ENCODE measurements at places on chromosomes 12 and 14.
A peak's percentile ranks its signal among the peaks of the same experiment; 100 is the strongest.

DNA sequence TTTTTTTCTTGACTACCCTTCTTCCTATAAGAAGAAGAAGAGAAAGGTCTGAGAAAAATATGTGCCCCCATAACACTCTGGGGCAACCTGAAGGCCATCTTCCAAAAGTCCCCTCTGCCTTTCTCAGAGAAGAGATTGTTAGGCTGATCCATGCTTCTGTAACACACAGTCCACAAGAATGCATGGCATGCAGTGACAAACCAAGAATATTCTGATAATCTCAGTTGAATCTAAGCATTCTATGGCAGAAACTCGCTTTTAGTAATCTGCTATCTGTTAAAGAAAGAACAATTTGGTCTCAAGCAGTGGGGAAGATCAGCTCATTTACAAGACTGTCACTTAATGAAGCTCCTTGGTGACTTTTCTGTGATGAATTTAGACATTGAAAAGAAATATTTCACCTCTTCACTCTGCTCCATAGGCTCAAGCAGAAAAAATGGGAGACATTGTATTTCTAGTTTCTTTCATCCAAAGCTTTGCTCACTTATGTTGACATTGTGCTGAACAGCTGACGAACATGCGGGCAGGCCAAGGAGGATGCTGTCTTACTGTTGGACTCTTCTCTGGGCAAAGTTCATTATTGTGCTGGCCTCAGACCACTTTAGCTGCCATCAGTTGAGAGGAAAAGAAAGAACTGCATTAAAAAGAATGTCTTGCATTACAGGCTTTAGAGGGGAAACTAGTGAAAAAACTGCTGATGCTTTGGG is 957.1 kb downstream of the DIO2 start:
- DNase-seq, result no peak

DNA sequence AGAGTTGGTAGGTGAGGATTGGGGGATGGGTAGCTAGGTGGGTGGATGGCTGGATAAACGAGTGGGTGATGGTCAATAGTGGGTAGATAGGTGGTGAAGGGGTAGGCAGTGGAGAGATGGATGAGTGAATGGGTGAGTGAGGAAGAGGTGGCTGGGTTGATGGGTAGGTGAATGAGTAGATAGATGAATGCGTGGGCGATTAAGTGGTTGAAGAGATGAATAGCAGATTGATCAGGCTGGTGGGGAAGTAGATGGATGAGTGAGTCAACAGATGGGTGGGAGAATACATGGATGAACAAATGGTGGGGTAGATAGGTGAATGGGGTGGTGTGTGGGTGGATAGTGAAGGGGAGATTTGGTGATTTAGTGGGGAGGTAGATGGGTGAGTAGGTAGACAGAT is 51.1 kb downstream of the SYNE3 start:
- DNase-seq, result no peak

GRCh38 chr14:80055667-80056496 is 155.4 kb downstream of the DIO2 start:
- DNase-seq, result no peak

- peak; percentile 73 for DNase-seq
Measured at GRCh38 chr12:27822076-27822712, 42.2 kb upstream of the MANSC4 start.

DNA sequence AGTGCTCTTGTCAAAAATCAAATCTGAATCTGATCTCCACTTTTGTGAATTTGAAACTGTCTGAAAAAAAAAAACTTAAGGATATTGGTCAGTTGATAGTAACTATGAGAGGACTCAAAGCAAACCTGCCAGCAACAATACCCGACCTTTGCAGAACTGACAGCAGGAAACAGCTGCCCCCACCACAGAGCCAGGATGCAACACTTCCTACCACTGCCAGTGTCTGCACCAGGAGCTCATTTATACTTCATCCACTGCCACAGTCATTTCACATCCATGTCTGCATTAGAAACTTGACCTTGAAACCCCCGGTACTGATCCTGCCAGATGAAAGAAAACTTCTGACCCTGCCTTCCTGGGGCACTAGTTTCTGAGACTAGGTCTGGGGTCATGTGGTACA is 27.4 kb upstream of the RXYLT1 start:
- no peak for DNase-seq

DNA sequence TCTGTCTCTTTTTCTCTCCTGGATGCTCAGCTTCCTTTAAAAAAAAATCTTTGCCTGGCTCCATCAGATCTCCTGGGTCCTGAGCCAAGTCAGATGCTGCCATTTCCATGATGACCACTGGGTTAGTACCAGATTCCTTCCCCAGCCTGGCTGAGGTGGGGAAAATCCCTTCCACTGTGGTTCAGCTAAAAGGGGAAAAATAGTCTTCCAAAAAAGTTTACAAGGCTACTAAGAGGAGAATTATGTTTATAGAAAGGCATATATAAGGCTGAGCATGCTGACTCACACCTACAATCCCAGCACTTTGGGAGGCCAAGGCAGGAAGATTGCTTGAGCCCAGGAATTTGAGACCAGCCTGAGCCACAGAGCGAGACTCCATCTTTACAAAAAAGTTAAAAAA is 28.4 kb upstream of the GAS2L3 start:
- no peak for DNase-seq

- DNase-seq, result no peak
Measured at GRCh38 chr12:16034136-16034817, 123.1 kb downstream of the DERA start.

- DNase-seq, result no peak
Measured at GRCh38 chr12:90163975-90164374, 455.3 kb upstream of the ATP2B1 start.

DNA sequence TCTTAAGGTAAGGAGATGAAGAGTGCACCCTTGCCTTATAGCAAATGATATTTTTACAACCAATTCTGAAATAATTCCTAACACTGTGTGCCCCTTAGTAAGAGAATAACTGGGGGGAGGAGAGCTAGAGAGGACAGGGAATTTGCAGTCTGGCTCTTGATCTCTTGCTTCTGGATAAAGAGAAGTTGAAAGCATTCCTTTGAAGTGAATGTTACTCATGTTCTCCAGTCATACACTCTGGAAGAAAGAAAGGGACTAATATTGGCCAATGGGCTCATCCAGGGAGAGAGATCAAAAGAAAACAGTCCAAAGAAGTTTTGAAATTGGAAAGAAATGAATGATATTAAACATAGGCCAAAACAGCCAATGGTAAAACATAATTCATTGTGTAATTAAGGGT is 25.3 kb downstream of the C12orf75 start:
- DNase-seq, result no peak

DNA sequence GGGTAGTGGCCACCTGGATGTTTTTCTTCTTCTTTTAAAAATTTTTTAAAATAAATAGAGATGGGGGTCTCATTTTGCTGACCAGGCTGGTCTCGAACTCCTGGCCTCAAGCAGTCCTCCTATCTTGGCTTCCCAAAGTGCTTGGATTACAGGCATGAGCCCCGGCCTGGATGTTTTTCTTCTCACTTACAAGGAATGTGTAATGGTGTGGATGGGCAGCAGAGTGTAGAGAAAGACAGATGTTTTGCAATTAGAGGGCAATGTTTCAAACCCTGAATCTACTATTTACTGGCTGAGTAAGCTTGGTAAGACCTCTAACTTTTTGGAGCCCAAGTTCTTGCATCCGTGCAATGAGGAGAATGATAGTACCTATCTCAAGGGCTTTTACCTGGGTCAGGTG is 48.1 kb downstream of the ADCK1 start:
- no peak for DNase-seq

- no peak for DNase-seq
Measured at GRCh38 chr14:68137704-68138619, 318.4 kb downstream of the RAD51B start.

DNA sequence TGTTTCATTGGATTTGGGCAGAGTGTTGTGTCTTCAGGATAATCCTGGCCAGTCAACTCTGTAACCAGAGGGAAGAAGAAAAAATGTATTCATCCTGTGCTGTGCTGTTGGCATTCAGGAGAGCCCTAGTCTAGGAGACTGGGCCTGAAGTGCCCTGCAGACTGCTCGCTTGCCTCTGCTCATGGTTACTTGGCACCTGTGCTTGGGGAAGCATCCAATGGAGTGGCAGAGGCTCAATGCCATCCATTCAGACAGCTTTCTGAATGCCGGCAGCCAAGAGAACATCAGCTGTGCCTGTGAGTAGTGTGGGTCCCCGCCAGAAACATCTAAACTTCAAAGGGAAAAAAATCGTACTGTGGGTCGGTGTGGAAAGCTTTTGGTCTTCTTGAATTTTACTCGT is 124.2 kb downstream of the SRGAP1 start:
- DNase-seq, result no peak

DNA sequence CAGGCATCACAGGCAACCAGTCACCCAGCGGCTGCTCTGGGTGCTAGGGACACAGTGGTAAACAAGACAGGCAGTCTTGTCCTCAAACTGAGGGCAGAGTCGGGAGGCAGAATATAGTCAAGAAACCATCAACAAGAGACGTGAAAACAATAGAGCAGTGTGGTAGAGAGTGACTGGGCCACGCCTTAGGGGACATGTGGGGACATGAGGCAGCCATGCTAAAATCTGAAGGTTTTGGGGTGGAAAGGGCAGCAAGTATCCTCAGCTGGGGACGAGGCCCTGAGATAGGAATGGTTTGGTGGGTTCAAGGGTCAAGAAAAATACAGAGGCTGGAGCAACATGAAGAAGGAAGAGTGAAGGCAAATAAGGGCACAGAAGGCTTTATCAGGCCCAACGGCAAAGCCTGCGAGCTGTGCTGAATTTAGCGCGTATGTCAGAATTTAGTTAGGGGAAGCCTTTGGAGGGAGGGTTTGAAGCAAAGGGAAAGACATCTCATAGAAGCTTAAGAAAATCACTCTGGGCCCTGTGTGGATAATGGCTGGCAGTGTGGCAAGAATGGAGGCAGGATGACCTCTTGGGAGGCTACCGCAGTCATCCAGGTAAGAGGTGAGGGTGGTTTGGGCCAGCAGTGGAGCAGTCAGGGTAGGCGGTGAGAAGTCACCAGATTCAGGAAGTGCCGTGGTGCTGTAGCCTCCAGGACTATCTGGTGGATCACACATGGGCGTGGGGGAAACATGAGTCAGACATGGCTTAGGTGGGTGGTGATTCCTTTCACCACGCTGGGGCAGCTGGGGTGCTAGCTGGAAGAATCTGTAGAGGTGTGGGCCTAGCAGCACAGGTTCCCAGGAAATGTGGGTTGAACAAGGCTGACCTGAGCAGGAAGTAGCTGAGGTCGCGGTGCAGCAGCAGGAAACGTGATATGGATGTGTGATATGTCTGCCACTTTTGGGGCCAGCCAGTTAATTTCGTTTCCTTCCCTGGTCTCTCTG is 3.0 kb downstream of the EVL start:
- peak; percentile 79 for DNase-seq

- no peak for DNase-seq
Measured at GRCh38 chr12:45256721-45257120, 40.8 kb downstream of the ANO6 start.
